ENCODE measurements at places on chromosomes 4 and X. TPM values are rescaled to one million over a fixed set of nuclear protein-coding genes. Genes with fewer than 3 reads are reported as not detected.

GRCh38 chrX:71910643-71910985 lies at the start of gene NHSL2:
NHSL2 (plus strand) TSS chrX:71910845.
- no peak for DNase-seq

DNA sequence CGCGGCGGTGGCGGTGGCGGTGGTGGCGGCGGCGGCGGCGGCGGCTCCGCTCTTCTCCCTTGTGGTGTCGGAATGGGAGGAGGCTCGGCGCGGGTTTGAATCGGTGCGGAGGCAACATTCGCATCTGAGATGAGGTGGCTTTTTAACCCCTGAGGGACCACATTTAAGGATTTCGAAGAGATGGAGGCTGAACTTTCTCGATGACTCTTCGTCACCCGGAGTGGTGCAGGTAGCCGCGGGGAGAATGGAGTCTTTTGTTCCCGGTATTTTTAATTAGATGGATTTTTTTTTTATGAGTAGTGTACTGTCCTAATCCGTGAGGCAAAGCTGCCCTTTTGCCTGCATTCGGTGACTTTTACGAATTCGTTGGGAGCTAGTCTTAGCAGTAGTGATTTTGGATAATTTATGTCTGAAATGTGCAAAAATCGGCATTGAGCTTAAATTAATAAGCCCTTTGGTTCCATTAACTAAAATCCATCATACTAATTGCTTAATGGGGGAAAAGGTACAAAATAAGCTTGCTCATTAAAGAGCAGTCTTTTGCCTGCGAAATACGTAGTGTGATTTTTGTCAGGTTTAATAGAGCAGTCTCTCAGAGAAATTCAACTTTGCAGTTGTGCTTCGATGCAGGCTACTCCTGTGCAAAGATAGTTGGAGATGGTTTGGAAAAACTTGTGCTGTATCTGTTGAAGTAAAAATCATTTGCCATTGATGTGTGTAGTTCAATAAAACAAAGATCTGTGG lies 206.2 kb downstream of the TENM3 start:
- DNase-seq = peak; percentile 55

GRCh38 chr4:19850909-19851308 lies 400.8 kb upstream of the SLIT2 start:
- peak; percentile 96 for DNase-seq

DNA sequence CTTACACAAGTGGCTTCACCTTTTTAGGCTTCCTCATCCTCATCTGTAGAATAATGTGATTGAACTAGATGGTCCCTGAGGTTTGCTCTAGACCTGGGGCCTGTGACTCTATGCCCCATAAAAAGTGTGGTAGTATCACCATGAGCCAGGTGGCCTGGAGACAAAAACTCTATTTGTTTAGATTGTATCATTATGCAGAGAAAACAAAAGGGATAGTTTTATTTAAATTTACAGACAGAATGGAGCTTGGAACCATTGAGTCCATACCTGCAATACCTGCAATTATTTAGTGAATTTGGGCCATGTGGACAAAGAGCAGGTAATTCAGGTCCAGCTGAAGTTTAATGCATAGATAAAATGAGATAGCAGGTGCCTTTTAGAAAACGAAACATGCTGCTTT lies 139.5 kb upstream of the RPL34 start:
- DNase-seq = no peak

GRCh38 chr4:41579043-41579442 lies 41.1 kb downstream of the LIMCH1 start:
- DNase-seq = no peak

GRCh38 chr4:156298230-156298629 lies 344.6 kb upstream of the CTSO start:
- peak; percentile 86 for DNase-seq

- peak; percentile 47 for DNase-seq
These were observed 3.2 kb downstream of the PDK3 start for GRCh38 chrX:24468245-24468644.

GRCh38 chrX:68658530-68658929 lies 11.1 kb downstream of the STARD8 start:
- DNase-seq = no peak

DNA sequence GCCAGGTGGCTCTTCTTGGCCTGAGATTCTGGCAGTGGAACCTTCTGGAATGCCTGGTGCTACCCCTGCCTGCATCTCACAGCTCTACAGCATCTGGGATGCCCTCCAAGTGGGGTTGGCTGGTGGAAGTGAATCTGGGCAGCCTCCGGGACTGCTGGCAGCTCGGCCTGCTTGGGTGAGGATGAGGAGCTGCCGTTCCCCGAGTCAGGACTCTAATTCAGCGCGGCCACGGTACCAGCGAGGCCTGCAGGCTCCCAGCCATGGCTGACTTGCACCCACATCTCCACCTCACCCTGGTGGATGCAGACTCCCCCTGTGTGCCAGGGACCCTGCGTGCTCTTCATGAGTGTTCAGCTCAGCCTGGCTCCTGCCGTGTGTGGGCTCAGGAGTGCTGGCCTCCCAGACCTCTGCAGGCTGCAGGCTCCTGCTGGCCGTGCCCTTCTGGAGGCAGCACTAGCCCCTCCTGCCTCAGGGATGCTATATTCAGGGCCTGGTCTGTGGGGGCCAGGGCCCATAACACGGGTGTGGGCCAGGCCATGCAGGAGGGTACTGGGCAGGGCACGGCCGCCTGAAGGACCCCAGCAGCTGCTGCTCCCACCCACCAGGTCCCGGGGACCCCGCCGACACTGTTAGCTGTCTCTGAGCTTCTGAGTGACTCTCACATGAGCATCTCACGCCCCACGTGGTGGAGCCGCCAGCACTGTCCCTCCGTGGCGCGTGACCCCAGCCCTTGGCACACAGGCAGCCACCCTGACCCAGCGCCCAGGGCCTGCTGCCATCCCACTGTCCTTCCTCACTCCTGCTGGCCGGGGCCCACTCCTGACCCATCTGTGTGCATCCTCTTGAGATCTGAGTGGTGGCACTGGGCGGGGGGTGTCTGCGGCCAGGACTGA lies 10.6 kb downstream of the UVSSA start:
- DNase-seq = no peak

GRCh38 chr4:155526452-155527169 lies 140.0 kb upstream of the GUCY1A1 start:
- no peak for DNase-seq

GRCh38 chrX:110569506-110569905 lies 210.9 kb downstream of the RTL9 start:
- DNase-seq = peak; percentile 80

The SPATA4 gene
- not detected for total RNA-seq

GRCh38 chr4:2823301-2823670 lies 20.4 kb upstream of the ADD1 start:
- DNase-seq = no peak

The TCEAL2 gene
- total RNA-seq = 6.8 TPM

DNA sequence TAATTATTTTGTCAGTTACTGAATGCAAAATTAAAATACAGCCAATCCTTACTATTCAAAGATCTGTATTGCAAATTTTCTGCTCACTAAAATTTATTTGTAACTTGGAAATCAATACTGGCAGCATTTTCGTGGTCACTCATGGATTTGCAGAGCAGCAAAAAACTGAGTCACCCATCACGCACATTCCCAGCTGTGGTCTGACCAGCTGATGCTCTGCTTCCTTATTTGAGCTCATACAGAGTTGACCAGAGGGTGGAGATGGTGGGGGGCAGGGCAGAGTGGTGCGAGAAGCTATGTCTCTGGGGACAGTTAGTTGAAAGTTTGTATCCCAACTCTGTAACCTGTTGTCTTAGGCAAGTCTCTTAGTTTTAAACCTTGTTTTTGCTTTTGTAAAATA lies 214.8 kb downstream of the SPCS3 start:
- DNase-seq = peak; percentile 86

The SULT1B1 gene
- not detected for total RNA-seq

The MID1 gene
- total RNA-seq = 44.1 TPM
